Thoracic aorta (tissue), 2 donors: ENCODE measurements at places on chromosomes 11 and 22.

GRCh38 chr11:133816146-133816870 lies 29.0 kb downstream of the SPATA19 start:
- no peak for DNase-seq

DNA sequence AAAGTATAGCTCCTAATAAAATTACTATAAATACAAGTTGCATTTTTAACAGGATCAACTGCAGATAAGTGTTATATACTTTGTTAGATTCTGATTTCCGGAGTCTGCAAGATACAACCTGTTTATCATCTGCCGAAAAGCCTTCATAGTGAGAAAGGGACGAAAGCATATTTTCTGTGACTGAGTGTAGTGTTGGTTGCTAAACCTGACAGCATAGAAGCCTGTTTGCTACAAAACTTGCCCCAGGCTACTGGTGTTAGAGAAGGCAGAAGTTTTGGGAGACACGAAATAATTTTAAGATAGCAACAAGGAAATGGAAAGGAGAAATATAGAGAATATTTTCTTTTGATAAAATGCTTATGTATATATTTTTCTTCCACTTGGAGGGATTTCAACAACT lies 243.5 kb upstream of the NARS2 start:
- DNase-seq: no peak

DNA sequence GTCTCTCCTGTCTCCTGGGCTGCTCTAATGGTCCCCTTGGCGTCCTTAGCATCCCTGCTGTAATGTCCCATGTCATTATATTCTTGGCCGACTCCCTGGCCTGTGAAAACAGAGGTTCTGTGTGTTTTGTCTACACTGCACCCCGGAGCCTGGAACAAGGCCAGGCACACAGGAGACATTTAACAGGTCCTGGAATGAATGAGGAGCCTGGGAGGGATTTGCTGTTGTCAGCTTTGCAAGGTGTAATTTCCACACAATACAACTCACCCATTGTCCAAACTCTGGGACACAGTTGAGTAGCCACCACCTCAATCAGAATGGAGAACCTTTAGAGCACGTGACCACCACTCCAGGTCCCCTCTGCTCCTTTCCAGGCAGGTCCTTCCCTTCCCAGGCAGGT lies 14.9 kb upstream of the PDGFB start:
- no peak for DNase-seq

DNA sequence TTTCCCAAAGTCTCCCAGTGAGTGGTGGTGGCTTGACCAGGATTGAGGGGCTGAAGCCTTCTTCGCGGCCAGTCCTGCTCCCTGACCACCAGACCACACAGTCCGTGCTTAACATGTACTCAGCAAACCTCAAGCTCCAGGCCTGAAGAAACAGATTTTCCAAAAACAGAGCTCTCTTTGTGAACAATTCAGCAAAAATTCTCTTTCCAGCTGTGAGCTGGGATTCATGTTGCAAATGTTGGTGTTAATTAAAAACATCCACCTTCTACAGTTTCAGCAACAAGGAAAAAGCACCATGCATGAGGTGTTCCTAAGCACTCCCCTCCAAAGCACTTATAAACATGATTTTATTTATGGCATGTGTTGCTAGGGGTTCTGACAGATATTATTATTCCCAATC lies 129.5 kb downstream of the ETS1 start:
- DNase-seq: no peak

GRCh38 chr11:75594211-75594610 lies 32.2 kb downstream of the SERPINH1 start:
- DNase-seq: no peak

DNA sequence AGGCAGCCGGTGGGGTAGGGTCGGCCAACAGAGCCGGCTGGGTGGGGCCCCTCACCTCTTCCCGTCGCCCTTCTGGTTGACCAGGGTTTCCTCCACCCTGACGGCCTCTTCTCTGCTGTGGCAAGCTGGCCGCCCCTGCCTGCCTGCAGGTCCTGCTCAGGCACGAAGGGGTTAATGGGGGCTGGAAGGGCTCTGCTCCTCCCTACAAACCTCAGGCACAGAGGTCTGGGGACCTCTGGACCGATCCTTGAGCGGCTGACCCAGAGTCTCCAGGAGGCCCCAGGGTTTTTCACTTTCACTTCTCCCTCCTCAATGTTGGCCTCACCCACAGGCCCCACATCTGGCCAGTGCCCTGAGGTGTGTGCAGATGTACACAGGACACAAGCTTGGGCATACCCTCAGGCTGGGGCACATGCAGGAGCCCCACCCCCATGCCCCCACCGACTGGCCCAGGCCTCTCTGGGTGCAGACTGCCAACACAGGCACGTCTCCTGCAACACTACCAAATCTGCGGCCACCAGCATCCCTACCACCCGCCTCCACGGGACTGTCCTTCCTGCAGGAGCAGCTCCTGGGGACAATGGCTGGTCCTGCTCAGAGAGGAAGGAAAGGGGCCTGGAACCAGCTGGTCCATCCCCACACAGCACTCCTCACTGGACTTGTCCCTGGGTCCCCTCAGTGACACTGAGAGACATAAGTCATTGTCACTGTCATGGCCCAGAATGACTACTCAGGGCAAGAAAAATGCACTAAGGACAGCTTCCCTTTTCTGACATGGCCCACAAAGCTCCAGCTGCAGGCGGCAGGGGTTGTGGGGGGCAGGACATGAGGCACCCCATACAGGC lies 3.2 kb upstream of the TBX1 start:
- DNase-seq: no peak

- DNase-seq: no peak
Observed at GRCh38 chr11:120391292-120391691, 55.1 kb downstream of the ARHGEF12 start.

GRCh38 chr11:69560141-69560790 lies 78.8 kb downstream of the LINC01488 start:
- DNase-seq: no peak

GRCh38 chr11:69732910-69733309 lies 29.1 kb upstream of the FGF19 start:
- no peak for DNase-seq

GRCh38 chr11:125170001-125170509 lies 5.5 kb downstream of the PKNOX2 start:
- DNase-seq: no peak

DNA sequence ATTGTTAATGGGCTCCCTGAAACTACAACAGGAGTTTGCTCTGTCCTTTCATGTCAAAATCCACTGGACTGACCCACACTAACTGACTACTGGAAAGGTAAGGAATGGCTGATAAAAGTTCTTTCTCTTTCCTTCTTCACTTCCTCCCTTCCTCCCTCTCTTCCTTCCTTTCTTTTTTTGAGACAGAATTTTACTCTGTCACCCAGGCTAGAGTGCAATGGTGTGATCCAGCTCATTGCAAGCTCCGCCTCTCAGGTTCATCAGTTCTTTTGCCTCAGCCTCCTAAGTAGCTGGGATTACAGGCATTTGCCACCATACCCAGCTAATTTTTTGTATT lies 85.2 kb downstream of the IGLL1 start:
- no peak for DNase-seq

DNA sequence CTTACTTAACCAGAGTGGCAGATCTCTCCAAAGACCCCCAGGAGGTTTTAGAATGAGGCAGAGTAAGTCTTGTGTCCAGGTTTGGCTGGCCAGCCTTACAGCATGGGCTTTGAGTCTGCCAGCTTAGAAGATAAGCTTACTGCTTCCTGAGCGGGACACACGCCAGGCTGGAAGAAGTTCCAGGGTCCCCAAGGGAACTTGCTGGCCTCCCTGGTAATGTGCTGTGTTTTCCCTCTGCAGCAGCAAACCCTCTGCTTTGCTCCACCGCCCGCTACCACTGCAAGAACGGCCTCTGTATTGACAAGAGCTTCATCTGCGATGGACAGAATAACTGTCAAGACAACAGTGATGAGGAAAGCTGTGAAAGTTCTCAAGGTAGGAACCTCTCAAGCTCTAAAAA lies 154.2 kb downstream of the LDLRAD3 start:
- DNase-seq: no peak

DNA sequence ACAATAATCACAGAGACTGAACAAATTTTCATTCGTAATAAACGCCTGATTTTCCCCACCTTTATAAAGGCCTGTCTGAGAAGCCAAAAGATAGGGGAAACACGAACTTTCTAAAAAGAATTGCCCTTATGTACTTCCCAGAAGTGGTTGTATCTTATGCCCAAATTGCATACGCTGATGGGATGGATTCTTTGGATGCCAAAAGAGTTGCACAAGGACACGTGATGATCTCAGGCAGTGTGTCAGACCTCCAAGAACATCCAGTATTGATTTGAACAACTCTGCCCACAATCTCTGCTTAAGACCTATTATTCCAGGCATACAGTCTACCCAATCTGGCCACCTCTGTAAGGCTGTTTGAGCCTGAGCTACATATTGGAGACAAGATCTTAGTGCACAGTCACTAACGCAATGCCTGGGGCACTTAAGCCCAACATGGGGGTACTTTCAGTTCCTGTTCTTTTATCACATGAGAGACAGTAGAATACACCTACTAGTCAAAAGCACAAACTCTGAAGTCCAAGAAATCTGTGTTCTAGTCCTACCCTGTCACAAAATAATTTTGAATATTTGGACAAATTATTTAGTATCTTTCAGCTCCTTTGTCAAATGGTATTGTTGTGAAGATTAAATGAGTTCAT lies 38.9 kb downstream of the OR10A6 start:
- no peak for DNase-seq

- no peak for DNase-seq
Observed at GRCh38 chr11:16920559-16920958, 93.7 kb downstream of the PLEKHA7 start.

DNA sequence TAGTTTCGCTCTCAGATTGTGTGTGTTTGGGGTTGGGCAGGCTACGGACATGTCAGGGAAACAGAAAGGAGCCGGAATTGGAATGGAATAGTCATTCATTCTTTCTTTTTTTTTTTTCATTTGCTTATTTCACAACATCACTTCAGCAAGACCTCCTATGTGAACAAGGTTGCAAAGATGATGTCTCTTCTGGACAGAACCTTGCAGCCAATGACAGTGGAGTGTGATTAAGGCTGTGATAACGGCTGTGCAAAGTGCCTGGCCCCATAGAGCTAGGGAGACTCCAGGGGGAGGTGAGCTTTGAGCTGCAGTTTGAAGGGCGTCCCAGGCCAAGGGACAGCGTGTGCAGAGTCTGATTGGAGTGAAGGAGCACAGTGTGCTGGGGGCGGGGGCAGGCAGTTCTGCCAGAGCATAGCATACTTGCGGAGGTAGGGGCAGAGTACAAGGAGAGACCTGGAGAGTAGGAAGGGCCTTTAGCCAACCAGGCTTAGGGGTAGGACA lies 3.4 kb downstream of the TIGD3 start:
- no peak for DNase-seq

DNA sequence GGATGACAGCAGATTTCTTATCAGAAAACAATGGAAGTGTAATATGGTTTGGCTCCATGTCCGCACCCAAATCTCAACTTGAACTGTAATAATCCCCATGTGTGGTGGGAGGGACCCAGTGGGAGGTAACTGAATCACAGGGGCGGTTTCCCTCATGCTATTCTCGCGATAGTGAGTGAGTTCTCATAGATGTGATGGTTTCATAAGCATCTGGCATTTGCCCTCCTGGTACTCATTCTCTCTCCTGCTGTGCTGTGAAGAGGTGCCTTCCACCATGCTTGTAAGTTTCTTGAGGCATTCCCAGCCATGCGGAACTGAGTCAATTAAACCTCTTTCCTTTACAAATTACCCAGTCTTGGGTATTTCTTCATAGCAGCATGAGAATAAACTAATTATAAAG lies 81.0 kb upstream of the SCUBE2 start:
- no peak for DNase-seq

- DNase-seq: no peak
Observed at GRCh38 chr11:93017821-93018690, 48.6 kb downstream of the MTNR1B start.

GRCh38 chr22:38751422-38752346 lies 4.1 kb downstream of the SUN2 start:
- no peak for DNase-seq

DNA sequence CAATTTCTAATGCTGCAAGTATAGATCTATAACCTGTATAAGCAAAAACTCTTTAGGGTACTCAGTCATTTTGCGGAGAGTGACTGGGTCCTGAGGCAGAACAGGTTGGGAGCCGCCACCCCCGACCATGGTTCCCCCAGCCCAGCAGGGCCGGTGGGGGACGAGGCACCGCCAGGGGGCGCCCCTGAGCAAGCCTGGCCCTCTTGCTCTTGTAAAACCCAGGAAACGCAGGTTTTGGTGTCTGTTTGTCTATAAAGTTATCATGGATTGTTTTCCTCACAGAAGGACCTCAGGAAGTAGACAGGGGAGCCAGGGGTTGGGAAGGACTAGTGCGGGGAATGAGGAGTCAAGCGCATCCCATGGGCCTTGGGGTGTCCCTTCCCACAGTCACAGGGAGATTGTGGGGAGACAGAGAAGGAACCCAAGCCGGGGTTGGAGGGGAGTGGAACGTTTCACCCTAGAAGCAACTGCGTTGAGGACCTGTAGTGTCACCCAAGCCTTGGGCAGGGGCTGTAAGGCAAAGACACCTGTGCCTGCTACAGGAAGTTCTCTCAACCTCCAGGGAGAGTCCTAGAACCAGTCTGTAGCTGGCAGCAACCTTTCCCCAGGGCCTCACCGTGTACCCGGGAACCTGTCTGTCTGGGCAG lies 26.4 kb downstream of the KCTD17 start:
- no peak for DNase-seq

GRCh38 chr11:58880166-58880565 lies 35.7 kb upstream of the GLYATL2 start:
- no peak for DNase-seq

DNA sequence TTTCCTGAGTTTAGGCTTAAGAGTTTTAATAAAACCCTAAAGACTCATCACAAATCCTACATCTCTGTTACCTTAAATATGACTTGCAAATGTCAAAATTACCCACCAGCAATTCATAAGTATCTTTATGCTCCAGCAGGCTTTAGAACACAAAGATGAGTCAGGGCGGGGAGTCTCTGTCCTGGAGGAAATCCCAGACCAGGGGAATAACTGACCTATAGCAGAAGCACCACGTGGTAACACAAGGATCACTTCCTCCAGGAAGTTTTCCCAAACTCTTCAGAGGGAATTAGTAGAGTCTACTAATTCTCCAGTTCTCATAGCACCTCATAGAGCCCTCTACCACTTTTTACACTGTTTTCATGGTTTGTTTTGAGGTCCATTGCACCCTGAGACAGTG lies 217.0 kb downstream of the NAV2 start:
- DNase-seq: no peak
